ENCODE measurements at places on chromosomes 7 and 10.

DNA sequence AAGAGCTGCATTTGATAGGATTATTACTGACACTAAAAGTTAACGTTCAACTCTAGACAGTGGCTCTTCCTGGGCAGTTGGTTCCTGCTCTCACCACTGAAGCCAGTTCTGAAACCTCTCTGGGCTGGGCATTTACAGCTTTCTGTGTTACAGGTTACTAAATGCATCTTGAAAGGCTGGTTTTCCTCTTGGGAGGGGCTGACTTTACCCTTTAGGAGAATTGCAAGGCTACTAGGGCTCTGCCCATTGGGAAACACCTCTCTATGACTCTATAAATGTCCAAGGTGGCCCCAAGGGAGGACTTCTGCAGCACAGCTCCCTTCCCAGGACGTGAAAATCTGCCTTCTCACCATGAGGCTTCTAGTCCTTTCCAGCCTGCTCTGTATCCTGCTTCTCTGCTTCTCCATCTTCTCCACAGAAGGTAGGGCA lies at the start of gene GPR15LG:
Gene GPR15LG, plus strand, starts transcription at position 301 of the 429 bp plus-strand sequence. Its CDS starts 51 bp downstream, at position 352.
- DNase-seq, result no peak

DNA sequence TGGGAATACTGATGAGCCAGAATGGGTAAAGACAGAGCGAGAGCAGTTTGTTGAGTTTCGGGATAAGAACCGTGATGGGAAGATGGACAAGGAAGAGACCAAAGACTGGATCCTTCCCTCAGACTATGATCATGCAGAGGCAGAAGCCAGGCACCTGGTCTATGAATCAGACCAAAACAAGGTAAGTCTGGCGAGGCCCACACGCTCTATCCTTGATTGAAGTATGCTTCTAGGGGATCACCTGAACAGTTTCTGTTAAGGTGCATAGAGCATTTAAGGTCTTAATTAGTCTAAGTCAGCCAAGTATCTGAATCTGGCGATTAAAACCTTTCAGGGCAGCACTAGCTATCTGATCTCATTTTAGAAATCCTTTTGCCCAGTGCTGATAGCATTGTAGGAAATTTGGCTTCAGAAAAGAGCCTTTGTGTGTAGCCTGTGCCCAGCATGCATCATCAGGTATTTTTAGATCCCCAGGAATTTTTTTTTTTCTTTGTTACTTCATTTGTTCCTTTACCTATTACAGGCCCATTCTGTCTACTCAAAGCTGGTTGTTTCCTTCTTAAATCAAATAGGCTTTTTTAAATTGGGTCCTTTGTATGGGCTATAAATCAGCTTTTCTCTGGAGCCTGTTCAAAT lies 8.0 kb downstream of the OPN1SW start:
- no peak for DNase-seq

GRCh38 chr7:152505606-152506005 lies 69.8 kb upstream of the KMT2C start:
- no peak for DNase-seq

- DNase-seq, result no peak
Measured at GRCh38 chr7:157532068-157532467, 195.3 kb downstream of the DNAJB6 start.

GRCh38 chr7:128073671-128074310 lies 42.6 kb upstream of the LRRC4 start:
- no peak for DNase-seq

- no peak for DNase-seq
Measured at GRCh38 chr7:144854839-144855424, 19.1 kb upstream of the TPK1 start.
